GM23338 (cell line): ENCODE measurements at places on chromosomes 7 and 10. TPM values are rescaled to one million over a fixed set of nuclear protein-coding genes. Genes with fewer than 3 reads are reported as not detected.

Gene FAM241B
- polyA plus RNA-seq, result 28.3 and 30.6 TPM in 2 replicates

Gene MAT1A
- polyA plus RNA-seq, result 0.97 and 1.3 TPM in 2 replicates

Gene AEBP1
- 15.1 and 16.0 TPM in 2 replicates for polyA plus RNA-seq

Gene TEX36
- polyA plus RNA-seq, result not detected in 2 replicates

Gene PIP
- polyA plus RNA-seq, result not detected in 2 replicates

Gene ACHE
- 3.6 and 3.9 TPM in 2 replicates for polyA plus RNA-seq

Gene HMX2
- polyA plus RNA-seq, result 3.1 and 3.4 TPM in 2 replicates

Gene CTTNBP2
- polyA plus RNA-seq, result 30.7 and 31.7 TPM in 2 replicates

Gene CYP2E1
- polyA plus RNA-seq, result 0.97 and 1.4 TPM in 2 replicates

Gene GIMAP5
- polyA plus RNA-seq, result not detected in 2 replicates

Gene ZNF273
- polyA plus RNA-seq, result 14.6 and 16.4 TPM in 2 replicates

Gene ADGRA1
- polyA plus RNA-seq, result 0.07 and 0.23 TPM in 2 replicates

Gene SH2D4B
- polyA plus RNA-seq, result 0.08 TPM in 1 of 2 replicates, not detected in the other

DNA sequence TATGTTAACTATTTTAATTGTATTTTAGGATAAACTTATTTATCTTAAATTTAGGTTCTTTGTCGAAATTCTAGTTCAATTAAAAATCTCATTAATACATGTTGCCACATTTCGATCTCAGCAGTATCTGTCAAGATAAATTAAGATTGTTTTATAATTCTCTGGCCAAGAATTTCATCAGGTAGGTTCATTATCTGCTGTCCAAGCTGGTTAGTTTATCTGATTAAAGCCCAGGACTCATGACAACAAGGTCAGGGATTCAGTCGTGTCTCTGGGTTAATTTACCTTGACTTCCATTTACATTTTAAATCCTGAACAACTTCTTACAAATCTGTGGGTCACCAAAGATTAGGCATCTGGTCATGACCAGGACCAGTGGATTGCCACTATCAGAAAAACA is 7.6 kb downstream of the STEAP4 start:
- no peak for DNase-seq

- DNase-seq, result no peak
Measured at GRCh38 chr10:89001024-89001728, 10.6 kb downstream of the FAS start.

DNA sequence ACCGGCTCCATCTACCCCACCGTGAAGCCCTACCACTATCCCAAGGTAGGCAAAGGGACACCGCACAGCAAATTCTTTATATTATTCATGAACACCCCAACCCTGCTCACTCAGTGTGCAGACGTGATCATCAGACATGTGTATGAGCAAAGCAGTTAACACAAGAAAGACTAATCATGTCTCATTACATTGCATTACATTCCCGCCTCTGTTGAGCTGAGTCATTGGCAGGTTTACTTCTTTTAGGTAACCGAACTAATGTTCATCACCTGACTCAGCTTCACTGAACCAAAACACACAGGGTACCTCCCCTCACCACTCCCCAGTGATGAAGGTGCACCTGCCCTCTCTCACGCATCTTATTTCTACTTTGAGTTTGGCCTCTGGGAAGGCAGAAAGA is 233.4 kb downstream of the PAXIP1 start:
- DNase-seq, result no peak

DNA sequence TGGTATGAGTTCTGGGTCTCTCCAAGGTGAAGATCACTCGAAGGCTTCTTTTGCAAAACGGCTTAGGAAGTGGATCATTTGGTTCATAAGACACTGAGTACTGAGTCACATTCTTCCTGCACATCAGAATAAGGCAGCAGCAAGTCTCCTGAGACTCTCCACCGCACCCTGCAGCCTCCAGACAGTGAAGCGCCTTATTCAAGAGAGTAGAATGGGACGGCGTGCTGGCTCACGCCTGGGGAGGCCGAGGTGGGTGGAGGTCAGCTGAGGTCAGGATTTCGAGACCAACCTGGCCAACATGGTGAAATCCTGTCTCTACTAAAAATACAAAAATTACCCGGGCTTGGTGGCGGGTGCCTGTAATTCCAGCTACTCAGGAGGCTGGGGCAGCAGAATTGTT is 70.3 kb downstream of the C10orf143 start:
- DNase-seq, result no peak

- DNase-seq, result no peak
Measured at GRCh38 chr7:98880485-98880884, 2.2 kb downstream of the TRRAP start.

DNA sequence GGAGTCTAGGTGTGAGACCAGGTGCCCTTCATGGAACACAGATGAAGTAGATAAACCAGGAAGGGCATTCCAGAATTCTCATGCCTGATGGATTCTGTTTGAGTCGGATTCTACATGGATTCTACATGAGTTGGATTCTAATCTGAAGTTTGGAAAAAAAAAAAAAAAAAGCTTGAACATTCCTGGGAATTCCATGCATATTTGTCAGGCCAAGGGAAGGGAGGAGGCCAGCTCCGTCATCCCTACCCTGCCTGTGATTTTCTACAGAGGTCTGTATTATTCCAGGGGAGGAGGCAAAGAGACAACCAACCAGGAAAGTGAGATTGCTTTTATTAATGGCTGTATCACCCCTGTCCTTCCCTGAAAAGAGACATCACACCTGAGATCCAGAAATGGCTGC is 27.8 kb upstream of the EBLN1 start:
- peak; percentile 54 for DNase-seq

DNA sequence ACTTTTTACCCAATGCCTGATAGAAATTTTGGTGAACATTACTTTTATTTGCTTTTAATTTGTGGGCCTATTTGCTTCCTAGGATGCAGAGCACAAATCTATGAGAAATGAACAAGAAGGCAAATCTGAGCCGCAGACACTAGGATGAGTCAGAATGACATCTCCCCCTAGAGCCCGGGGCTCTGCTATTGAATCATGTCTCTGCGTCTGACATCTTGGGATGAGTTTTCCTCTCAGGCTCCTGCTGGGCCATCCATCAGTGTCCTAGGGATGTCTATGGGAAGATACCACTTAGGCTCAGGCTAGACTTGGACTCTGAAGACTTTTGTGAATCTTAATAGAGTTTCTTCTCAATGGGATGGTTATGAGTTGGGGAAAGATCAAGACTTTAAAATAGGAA is 157.3 kb upstream of the MTPN start:
- DNase-seq, result peak; percentile 31

DNA sequence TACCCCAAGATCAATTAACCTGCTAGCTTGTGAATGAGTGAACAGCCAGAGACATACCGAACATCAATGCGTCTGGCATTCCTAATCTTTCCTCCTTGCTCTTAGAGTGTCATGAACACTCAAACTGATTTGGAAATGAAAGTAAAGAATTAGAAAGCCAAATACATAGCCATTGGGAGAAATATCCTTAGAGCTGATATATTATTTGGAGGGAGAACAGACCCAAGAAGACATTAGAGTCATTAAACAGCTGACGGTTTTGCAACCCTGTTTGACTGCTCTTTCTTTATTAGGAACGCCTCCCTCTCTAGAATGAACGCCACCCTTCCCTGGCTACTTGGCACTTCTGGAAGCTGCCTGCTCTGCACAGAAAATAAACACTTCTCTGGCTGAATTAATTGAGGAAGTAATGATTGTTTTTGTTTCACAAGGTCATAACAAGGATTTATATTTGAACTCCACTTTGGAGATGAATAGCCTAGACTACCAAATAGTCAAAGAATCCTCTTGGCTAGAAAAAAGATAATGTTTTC is 42.8 kb downstream of the CTTNBP2 start:
- DNase-seq, result no peak

DNA sequence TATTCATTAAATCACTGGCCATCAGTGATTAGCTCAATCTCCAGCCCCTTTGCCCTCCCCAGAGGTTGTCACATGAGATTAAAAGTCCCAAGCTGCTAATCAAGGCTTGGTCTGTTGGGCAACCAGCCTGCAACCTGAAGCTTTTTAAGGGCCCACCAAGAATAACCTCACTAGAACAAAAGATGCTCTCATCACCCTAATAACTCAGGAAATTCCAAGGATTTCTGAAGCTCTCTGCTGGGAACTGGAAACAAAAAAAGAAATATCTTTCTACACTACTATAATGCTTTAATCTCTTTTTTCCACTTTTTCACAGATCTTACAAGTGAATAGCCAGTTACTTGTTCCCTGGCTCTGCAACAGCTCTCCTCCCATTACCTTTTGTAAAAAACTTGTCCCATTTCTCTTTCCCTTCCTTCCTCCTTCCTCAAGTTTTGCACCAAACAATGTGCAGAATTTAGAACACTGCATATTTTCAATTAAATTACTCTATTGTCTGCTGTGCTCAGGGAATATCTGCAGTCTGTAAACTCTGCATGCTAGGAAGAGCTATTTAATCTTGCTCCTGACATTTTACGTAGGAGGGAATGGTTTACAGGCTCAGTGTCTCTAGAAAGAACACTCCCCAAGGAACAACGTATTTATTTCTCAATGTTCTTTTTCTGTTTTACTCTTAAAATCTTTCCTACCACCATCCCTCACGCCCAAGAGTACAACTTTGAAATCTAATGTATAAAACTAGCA is 169.1 kb downstream of the IMMP2L start:
- DNase-seq, result peak; percentile 47

DNA sequence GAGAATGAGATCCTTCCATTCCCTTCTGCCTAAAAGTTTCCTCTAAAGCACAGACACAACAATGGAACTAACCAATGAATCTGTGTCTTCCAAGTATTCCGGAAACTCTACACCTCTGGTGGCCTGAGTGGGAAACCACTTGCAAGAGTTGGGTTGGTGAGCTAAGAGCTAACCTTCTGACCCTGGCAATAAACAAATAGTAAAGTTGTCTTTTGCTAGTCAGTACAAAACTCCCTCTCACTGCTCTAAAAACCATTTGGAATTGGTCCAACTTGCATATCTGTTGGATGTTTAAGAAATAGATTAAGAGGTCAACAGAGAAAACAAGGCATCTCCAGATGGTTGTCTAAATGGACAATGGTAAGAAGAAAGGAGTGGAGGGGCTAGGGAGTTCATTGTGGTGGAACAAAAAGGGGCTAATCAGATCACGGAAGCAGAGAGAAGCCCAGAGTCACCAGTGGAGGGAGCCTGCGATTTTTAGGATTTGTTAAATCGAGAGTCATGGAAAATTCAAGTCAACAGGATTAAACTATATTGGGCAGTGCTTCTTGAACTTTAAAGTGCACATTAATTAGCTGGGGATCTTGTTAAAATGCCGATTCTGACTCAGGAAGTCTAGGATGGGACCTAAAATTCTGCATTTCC is 192.3 kb downstream of the EVX1 start:
- peak; percentile 44 for DNase-seq

DNA sequence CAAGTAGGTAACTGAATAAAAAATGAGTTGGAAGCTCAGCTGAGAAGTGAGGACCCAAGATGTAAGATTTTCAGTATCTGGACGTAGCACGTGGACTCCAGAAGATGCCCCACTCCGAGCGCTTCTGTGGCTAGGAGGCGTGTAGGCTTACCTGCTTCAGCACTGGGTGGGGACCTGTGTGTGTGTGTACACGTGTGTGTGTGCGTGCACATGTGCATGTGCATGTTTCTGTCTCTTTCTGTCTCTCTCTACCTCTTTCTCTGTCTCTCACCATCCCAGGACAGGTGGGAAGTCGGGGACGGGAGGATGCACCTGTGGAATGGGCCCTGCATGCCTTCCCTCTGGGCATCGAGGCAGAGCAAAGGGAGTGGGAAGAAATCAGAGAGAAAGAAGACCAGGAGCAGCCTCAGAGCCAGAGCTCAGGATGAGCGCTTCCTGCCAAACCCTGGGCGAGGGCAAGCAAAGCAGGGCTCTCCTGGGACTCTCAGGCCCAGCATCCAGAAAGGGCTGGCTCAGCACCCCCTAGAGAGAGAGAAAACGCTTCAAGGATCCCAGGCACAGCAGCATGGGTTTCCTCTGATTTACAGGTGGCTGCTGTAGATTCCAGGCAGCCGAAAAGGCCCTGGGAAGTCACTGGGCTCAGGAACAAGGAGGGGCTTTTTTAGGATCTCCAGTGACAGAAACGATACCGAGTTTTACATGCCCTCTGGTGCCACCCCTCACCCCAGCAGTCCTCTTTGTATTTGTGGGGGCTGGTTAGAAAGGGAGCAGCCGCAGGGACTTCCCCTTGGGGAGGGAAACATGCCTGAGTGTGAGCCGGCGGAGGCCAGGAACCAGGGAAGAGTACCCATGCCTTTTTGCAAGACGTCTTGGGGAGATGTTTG is 28.5 kb downstream of the CXCL12 start:
- DNase-seq, result no peak

DNA sequence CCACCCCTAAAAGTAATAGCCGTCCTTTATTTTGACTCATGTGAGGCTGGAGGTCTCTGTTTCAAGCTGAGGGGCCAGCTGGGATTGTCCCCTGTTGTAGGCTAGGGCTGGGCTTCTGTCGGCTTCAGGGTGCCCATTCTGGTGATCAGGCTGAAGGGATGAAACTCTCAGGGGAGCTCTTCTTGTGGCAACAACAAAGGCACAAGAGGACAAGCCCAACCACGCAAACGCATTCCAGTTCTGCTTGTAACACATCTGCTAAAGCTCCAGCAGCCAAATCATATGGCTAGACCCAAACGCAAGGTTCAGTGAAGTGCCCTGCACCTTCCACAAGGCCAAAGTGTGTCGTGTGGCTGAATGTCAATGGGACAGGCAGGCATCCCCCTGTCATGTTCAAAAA is 405.7 kb downstream of the INHBA start:
- peak; percentile 29 for DNase-seq

- no peak for DNase-seq
Measured at GRCh38 chr7:135180122-135180521, 9.6 kb upstream of the CYREN start.

- DNase-seq, result peak; percentile 79
Measured at GRCh38 chr10:122461367-122461728, at the start of gene HTRA1. Gene HTRA1 (plus strand): TSS chr10:122461553. CDS start chr10:122461653, 100 bp downstream.

DNA sequence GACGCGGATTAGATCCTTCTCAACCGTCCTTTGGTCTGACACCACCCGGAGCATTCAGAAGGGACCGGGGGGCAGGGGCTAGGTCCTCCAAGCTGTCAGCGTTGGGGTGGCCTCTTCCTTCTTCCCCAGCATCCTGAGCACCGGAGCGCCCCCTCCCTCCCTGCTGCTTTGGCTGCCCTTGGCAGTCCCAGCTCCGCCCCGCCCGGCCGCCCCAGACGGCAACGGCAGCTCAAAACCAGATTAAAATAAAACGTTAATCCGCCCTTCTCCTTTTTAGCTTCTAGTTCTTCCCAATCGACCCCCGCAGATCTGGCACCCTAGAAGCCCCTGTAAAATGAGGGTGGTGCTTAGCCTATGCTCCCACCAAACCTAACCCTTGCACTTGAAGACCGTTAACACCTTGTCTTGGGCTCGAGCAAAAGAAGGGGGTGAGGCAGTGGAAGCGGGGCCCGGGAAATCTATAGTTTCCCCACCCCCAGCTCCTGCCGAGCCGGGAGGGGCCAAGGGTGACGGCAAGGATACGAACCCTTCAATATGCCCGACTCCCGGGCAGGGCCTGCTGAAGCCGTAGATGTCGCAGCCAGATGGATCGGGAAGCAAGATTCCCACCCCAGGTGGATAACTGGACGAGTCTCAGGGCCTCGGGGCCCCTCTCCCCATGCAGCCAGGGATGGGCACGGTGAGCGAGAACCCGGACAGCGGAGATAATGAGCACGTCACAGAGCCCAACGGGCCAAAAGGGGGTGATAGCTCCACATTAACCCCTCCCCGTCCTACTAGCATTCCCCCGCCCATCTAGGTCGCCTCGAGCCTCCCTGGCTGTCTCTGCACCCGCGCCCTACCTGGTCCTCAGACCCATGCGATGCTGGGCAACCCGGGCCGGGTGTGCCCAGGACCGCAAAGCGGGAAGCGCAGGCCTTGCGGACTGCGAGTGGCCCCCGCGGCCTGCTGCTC is 169.7 kb downstream of the NRF1 start:
- peak; percentile 81 for DNase-seq
